ENCODE measurements at places on chromosomes 2 and 18. TPM values are rescaled to one million over a fixed set of nuclear protein-coding genes. Genes with fewer than 3 reads are reported as not detected.

The PRSS56 gene
- polyA plus RNA-seq, result not detected

The SYT4 gene
- polyA plus RNA-seq, result not detected

The EHD3 gene
- 48.6 TPM for polyA plus RNA-seq

The ST3GAL5 gene
- polyA plus RNA-seq, result 26.8 TPM

The CHRND gene
- polyA plus RNA-seq, result not detected

The CDH2 gene
- polyA plus RNA-seq, result 42.6 TPM

The TNFRSF11A gene
- not detected for polyA plus RNA-seq

The SPEG gene
- 32.8 TPM for polyA plus RNA-seq

The GREB1 gene
- polyA plus RNA-seq, result 0.17 TPM

The CCNT2 gene
- 13.7 TPM for polyA plus RNA-seq

The ZC3H6 gene
- polyA plus RNA-seq, result 1.5 TPM

Data from AG04450 (cell line).